ENCODE measurements at places on chromosomes 13 and 19. TPM values are rescaled to one million over a fixed set of nuclear protein-coding genes. Genes with fewer than 3 reads are reported as not detected.

DNA sequence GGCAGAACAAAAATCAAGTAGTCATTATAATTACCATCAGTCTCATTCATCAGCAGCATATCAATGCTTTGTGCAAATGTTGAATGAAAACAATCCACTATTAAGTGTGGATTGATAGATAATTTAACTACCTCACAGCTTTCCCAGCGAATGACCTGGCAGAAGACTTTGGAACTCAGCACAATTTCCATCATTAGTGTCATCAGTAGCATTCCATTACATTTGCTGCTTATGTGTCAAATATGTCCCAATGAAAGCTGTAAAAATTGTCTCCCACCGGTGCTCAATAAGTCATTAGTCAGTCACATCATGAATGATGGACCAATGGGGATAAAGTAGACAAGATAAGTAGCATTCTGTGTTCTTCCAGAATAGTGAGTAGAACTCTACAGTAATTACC, 1513.5 kb upstream of the PRR20A start:
- no peaks in the 10 kb centered on the region for H3K4me1 ChIP-seq
- H3K4me3 ChIP-seq: no peak overlapping the region
- H3K36me3 ChIP-seq: no peaks in the 10 kb centered on the region
- H3K27me3 ChIP-seq: no peaks in the 10 kb centered on the region
- H3K27ac ChIP-seq: no peak overlapping the region

Gene ATP7B
- polyA plus RNA-seq: 0.75 TPM

Gene B3GNT8
- polyA plus RNA-seq: 7.4 TPM

DNA sequence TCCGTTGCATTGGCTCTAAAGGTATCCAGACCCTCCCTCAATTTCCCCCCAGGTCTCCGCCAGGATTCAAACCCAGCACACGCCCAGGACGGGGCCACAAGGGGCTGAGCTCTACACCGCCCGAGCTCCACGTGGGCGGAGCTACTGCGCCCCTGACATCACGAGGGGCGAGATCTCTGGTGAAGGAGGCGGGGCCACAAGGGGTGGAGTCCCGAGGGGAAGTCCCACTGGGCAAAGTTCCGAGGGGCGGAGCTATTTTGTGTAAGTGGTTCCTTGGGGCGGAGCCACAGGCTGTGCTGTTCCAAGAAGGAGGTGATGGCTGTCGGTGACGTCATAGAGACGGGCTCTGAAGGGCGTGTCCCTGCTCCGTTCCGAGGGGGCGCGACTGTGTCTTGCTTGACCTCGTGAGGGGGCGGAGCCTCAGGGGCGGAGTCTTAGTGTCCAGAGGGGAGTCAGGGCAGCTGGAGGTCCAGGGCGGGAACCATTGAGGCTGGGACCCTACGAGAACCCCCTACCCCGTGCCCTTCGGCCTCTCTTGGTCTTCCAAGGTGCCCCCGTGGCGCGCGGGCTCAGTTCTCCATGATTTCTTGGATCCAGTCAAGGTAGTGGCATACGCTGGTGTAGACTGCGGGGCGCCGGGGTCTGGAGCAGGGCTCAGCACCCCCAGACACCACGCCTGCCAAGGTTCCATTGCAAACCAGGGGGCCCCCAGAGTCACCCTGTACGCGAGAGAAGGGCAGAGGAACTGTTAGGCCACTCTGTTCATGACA, 1.3 kb upstream of the KLK8 start:
- H3K4me1 ChIP-seq: no peaks in the 10 kb centered on the region
- no peak overlapping the region for H3K27ac ChIP-seq
- H3K27me3 ChIP-seq: peaks cover 2% of the 10 kb centered on the region
- no peaks in the 10 kb centered on the region for H3K36me3 ChIP-seq
- no peak overlapping the region for H3K4me3 ChIP-seq

Data from aorta (tissue), 5 donors.